ENCODE measurements at places on chromosomes 12 and 14.

DNA sequence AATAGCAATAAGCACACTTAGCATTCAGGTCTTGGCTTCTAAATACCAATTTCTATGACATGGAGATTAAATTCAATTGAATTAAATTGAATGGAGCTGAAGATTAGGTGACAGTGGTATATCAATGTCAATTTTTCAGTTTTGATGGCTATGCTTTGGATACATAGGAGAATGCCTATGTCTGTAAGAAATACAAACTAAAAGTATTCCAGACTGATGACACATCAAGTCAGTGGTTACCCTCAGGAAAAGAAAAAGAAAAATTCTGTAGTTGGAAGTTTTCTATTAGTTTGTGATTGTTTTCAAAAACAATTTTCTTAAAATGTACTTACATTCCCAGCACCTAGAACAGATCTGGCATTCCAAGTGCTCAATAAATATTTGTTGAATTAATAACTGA lies 4.9 kb upstream of the DCAF4 start:
- DNase-seq = no peak

DNA sequence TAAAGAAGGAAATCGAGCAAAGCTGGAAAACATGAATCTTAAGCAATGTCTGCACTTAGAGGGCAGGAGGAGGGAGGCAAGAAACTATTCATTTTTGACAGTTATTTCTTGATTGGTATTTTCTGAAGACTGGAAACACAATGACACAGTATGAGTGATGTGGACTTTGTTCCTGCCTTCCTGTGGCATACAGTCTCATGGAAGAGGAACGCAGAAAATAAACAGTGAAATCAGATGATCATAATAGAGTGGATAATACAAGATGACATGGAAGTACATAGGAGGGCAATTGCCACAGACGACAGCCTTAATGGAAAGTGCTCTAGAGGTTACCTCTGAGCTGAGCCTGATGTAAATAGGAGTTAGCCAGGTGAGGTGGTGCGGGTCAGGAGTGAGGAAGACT lies 140.4 kb upstream of the MAX start:
- no peak for DNase-seq

GRCh38 chr14:93044556-93044955 lies 71.2 kb downstream of the ITPK1 start:
- DNase-seq = no peak

DNA sequence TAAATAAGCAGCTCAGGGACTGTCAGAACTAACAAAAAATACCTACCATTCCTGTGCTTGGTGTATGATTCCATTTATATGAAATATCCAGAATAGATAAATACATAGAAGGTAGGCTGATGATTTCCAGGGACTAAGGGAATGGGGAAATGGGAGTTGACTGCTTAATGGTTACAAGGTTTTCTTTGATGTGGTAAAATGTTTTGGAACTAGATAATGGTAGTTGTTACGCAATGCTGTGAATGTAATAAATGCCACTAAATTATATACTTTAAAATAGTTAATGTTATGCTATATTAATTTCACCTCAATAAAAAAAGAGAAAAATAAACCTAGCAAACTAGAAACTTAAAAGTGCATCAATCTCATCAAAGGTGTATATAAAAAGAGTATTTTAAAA lies 41.1 kb downstream of the CEP83 start:
- no peak for DNase-seq

DNA sequence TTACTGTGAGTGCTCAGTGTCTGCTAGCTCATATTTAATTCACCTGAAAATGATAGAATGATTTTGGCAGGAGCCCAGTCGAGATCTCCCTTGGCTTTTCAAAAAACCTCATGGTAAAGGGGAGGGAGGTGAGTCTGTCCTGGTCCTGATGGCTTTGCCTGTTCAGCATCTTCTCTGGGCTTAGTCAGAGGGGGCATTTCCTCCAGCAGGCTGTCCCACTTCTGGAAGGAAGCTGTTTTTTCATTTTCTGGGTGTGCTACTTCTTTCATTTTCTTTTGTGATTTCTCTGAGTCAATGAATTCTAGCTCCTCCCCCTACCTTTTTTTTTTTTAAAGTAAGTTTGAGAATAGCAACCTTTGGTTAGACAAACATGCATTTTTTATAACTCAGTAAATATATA lies 58.8 kb downstream of the TMX1 start:
- no peak for DNase-seq

DNA sequence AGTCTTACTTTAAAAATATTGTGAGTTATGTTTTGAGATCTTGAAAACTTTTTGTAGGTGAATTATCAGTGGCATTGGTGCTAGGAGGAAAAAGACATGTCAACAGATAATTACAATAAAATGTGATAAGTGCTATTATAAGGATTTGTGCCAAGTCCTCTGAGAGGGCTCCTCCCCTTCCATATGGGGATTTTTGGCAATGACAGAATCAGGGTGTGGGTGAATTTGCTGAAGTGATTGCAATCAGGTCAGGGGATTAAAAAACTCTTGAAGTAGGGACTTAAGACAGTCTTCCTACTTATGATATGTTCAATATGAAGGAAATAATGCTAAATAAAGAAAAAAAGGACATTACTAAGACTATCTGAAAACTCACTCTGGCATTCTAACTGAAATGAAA lies 122.5 kb downstream of the SLC15A5 start:
- DNase-seq = peak; percentile 55

DNA sequence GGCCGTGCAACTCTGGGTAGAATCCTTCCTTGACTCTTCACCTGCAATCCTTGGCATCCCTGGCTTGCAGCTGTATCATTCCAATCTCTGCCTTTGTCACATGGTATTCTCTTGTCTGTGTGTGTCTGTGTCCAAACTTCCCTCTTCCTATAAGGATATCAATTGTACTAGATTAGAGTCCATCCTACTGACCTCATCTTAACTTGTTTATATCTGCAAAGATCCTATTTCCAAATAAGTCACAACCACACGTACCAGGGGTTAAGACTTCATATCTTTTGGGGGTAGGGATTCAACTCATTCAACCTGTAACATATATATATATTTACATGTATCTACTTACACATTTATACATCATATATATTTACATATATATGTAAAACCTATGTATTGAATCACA lies 29.6 kb upstream of the RASSF3 start:
- DNase-seq = no peak

DNA sequence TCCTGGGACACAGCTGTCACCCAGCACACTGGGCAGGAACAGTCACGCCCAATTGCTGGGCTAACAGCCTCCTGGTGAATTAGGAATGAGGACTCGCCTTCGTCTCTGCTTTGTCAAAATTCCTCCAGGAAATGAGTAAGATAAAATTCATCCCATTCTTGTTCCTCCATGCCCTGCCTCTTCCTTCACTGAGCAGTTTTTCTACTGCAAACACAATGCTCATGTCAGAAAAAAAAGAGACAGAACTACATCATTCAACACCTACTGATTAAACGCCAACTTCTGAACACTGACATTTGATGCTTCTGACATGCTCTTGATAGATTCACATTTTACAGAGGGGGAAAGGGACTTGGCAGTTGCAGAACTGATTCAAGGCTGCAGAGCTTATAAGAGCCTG lies 37.5 kb upstream of the DTX1 start:
- DNase-seq = no peak

GRCh38 chr14:54549862-54550261 lies 17.1 kb upstream of the SAMD4A start:
- DNase-seq = no peak

DNA sequence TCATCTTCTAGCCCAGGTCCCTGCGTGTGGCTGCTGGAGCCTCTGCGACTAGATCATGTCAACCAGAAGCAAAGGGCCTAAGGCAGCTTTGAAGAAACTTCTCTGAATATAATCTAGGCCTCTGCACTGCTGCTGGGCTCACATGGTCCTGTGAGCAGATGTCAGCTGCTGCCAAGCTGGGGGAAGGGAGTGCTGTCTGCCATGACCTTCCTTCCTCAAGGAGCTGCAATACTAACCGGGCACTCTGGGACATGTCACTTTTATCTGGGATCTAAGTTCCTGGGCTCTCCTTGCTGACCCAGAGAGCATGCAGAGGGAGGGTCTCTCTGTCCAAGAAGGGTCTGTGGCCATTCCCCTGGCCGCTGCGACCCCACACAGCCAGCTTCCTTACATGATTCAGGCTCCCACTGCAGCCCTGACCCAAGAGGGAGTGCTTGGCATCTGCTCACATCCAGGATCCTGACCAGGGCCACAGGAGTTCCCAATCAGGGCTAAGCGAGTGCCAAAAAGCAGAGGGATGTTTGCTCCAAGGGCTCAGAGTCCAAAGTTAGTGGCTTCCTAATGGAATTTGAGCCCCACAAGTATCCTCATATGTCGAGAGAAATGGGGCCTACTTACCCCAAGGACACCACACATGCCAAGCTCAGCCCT lies 74.0 kb downstream of the PLEKHG3 start:
- no peak for DNase-seq

- no peak for DNase-seq
Observed at GRCh38 chr12:56242986-56243385, 13.1 kb downstream of the SLC39A5 start.

- no peak for DNase-seq
Observed at GRCh38 chr14:91135039-91135438, 21.2 kb downstream of the DGLUCY start.

GRCh38 chr12:115160271-115161128 lies 476.5 kb upstream of the TBX3 start:
- DNase-seq = no peak

DNA sequence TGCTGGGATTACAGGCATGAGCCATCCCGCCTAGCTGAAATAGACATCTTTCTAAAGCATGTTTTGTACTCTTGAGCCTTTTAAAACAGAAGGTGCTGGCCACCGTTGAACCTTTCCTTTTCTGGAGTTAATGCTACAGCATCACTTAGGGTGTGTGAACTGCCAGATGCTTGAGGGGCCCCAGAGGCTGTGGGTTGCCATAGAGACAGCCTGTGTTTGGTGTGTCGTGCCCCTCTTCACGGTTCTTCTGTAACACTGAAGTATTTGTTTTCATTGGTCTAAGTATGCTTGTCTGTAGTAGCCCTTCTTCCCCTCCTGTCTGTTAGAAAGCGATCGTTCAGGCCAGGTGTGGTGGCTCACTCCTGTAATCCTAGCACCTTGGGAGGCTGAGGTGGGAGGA lies 30.8 kb downstream of the PLEKHG3 start:
- no peak for DNase-seq

DNA sequence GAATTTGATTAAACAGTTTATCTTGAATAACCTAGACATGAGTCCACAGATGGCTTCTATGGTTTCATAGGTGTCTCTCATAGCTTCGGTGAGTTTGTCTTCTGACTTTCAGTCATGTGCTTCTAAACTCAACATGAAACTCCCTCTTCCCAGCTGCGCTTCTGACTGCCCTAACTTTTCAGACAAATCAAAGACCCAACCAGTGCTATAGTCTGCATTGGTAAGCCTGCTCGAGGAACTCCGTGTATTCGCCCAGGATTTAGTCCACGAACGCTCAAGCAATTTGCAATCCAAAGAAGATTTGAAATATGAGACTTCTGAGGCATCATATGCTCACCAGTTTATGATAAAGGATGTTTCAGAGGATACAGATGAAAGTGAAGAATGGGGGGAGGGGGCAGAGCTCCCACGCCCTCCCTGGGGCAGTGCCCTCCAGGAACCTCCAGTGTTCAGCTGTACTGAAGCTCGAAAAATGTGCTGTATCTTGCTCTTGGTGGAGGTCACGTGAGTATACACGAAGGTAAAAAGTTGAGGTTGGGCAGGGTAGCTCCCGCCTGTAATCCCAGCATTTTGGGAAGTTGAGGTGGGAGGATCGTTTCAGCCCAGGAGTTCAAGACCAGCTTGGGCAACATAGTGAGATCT lies 5.2 kb upstream of the RILPL2 start:
- no peak for DNase-seq

- DNase-seq = no peak
Observed at GRCh38 chr12:599756-600155, 63.5 kb downstream of the NINJ2 start.

DNA sequence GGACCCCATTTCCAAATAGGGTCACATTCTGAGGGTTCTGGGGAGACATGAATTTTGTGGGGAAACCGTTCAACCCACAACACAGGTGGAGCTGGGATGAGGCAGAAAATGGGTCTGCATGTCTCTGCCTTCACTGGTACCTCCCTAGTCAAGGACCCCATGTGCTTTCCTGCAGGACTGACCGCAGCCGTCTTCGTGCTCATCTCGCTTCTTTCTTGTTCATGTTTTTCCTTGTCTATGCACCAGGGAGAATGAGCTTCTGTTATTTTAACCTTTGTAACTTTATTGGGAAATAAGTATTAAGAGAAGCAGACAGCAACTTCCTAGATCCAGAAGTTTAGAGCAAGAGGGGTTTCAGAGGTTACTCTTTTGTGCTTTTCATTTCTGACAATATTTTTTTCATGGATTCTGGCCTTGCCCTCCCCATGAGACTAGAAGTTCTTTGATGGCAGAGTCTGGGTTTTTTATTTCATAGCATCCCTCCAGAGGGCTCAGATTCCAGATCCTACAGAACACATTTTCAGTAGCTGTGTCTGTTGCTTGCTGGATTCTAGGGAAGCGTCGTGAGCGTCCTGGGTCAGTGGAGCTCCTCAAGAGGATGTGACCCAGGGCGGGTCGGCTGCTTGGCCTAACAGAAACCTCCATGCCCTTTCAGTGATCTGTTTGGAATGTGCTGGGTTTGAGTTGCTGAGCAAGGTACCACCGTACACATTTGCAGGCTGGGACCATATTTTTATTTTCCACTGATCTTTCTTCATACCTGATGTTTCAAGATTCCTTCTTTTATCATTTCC lies 104.2 kb downstream of the ADGRD1 start:
- DNase-seq = no peak

GRCh38 chr14:25522116-25522515 lies 472.2 kb upstream of the STXBP6 start:
- DNase-seq = no peak

DNA sequence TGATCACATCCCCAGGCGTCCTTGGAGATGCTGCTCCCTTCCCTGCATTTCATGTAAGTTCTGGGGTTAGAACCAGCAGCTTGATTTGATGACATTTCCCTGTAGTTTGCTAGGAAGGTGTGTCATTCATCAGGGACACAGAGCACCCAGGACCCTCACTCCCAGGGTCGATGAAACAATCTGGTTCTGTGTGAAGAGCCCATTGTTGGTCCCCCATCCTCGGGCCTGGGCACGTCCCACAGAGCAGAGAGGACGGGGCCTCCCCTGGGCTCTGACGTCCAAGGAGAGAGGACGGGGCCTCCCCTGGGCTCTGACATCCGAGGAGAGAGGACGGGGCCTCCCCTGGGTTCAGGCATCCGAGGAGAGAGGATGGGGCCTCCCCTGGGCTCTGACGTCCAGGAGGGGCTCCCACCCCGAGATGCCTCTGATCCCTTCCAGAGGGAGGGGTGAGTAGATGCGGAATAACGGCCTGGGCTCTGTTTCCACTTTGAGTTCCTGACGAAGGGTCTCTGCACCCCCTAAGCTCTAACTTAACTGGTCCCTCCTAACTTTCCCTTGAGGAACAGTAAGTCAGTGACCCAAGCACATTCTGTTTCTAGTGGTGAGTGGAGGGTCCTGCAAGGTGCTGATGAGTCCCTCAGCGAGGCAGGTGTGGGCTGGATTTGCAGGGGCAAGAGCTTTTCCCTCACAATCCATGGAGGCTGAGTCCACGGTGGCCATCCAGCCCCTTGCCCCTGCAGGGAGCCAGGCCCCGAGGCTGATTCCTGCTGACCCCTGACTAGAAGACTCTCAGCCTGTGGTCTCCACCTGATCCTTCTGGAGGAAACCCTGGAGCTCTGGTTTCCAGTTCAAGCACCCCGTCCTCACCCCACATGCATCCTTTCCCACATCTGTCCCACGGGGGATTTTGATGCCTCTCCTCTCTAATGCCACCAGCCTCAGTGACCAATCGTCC lies 35.5 kb upstream of the SFSWAP start:
- no peak for DNase-seq

All from NCI-H1694 (cell line).